NCI-H748 treated with DMSO at 0.1 percent for 48 hours (cell line): ENCODE measurements at places on chromosomes 12 and 14.

DNA sequence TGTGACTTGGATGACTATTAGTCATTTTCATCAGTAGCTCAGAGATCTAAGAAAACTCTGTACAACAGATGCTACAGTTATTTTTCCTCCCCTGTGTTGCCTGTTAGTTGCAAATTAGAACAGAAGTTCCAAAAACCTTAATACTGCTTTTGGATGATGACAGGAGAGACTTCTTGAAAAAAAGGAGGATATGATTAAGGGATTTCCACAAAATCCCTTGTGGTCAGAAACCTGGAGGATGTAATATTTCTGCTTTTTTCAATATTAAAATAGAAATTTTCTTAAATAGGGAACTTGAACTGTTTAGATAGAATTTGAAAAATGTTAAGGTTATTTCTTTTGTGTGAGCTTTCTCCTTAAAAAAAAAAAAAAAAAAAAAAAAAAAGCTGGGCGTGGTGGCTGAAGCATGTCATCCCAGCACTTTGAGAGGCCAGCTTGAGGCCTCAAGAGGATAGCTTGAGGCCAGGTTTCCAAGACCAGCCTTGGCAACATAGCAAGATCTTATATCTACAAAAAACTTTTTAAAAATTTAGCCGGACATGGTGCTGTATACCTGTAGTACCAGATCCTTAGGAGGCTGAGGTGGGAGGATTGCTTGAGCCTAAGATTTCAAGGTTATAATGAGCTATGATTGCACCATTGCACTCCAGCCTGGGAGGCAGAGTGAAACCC is 14.1 kb downstream of the CMAS start:
- no peak for DNase-seq

DNA sequence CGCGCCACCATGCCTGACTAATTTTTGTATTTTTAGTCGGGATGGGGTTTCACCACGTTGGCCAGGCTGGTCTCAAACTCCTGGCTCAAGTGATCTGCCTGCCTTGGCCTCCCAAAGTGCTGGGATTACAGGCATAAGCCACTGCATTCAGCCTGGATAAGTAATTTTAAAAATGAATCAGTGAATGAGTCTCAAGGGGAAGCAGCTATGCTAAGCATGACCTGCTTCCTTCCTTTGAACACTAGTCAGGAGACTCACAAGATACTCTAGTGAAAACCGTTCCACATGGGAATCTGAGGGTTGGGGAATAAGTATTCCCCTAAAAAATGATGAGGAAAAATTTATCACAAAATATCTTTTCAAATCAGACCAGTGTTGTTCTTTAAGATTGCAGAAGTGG is 10.7 kb upstream of the FAM234B start:
- DNase-seq = no peak

GRCh38 chr12:94218233-94218632 is 69.9 kb downstream of the PLXNC1 start:
- no peak for DNase-seq

GRCh38 chr12:68831272-68831671 is 23.3 kb downstream of the MDM2 start:
- no peak for DNase-seq

GRCh38 chr12:48678551-48679185 is 3.4 kb downstream of the KANSL2 start:
- no peak for DNase-seq

- peak; percentile 6 for DNase-seq
Observed at GRCh38 chr12:109386059-109386433, 38.3 kb downstream of the MYO1H start.

GRCh38 chr12:56725723-56726102 is 614 bp upstream of the NACA start:
- DNase-seq = no peak

GRCh38 chr12:88325816-88326189 is 183.7 kb downstream of the TMTC3 start:
- DNase-seq = no peak

DNA sequence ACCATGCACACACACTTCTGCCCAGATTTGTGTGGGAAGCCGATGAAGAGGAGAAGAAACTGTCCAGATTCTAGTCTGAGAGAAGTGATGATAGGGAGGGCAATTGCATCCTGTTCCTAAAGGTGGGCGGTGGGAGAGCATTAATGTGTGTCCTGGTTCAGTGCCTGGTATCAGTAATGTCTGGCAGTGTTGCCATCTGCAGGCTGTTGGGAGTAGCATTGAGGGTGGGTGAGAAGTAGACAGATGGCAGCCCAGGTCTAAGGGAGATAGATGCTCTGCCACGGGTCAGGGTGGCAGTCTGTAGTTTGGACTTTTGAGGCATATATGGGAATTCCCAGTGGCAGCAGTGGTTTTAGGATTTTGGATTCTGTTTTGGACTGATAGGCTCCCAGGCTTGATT is 156.4 kb downstream of the ETNK1 start:
- no peak for DNase-seq

DNA sequence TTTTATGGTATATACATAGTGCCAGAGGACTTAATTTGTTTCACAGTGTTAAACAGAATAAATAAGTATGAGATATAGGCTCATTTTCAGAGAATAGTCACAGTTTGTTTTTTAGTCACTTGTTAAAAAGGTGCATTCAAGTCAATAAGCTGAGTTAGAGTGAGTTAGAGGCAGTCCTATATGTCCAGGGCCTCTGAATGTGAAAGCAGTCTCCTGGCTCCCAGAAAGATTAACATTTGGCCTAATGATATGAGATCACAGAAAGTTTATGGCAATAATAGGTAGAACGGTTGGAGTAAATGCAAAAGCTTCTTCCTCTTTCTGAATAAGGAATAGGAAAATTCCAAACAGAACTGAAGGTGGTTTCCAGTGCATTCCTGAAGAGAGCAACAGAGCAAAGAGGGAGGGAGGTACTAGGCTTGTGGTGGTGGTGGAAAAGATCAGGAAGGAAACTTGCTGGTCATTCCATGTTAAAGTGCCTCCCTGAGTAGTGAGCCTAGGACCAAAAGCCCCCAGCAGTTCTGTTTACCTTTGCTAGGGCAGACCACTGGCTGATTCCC is 54.4 kb downstream of the SLC38A4 start:
- no peak for DNase-seq

DNA sequence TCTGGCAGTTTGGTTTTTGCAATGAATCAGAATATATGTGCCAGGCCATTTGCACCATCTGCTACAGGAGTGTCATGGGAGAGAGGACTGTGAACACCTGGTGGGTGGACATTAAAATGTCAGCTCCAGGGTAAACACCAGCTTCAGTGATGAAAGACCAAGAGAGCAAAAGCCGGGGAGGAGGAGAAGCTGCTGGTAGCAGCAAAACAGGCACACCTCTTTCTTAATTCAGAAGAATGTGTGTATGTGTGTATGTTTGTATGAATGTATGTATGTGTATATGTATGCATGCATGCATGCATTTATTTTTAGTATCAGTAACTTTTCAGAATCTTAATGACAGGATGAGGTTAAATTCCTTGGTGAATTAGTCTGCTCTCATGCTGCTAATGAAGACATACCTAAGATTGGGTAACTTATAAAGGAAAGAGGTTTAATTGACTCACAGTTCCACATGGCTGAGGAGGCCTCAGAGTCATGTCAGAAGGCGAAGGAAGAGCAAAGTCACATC is 357.4 kb upstream of the PRICKLE1 start:
- peak; percentile 41 for DNase-seq

- DNase-seq = no peak
Observed at GRCh38 chr12:49455501-49455900, 83.3 kb upstream of the KCNH3 start.

GRCh38 chr14:72677664-72678063 is 216.2 kb downstream of the DPF3 start:
- no peak for DNase-seq

- no peak for DNase-seq
Observed at GRCh38 chr14:99099051-99099787, 172.8 kb downstream of the BCL11B start.

GRCh38 chr14:73463411-73463810 is 5.1 kb upstream of the NUMB start:
- DNase-seq = no peak

- no peak for DNase-seq
Observed at GRCh38 chr12:108759924-108760323, 28.6 kb upstream of the CORO1C start.

DNA sequence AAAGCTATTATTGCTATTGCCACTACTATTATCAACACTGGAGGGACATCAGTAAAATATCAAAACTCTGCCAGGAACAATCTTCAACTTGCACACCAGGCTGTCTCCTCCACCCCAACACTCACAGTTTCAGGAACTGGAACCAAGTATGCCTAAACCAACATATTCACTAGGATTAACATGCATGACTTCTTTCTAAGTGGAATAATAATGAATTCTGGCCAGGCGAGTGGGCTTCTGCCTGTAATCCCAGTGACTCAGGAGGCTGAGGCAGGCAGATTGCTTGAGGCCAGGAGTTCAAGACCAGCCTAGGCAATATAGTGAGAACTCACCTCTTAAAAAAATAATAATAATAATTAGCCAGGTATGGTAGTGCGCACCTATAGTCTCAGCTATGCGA is 58.1 kb downstream of the TBX5 start:
- no peak for DNase-seq

GRCh38 chr14:58145936-58146335 is 6.1 kb downstream of the ARMH4 start:
- DNase-seq = no peak

GRCh38 chr12:100926669-100927248 is 132.2 kb downstream of the ANO4 start:
- DNase-seq = no peak

DNA sequence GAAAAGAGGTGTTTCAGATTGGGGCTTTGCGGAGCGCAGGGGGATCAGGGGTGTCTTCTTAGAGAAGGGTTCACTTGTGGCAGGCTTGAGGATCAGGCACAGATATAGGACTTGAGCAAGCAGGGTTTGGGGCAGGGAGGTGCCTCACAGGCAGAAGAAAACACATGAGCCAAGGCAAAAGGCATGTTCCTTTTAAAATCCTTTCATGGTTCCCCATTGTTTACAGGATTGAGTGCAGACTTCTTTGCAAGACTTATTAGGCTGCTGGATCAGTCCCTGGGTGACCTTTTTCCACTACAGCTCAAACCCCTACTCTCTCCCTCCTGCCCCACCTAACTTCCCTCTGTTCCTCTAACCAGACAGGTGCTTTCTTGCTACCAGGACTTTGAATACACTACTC is 19.7 kb downstream of the HSPB8 start:
- DNase-seq = no peak

DNA sequence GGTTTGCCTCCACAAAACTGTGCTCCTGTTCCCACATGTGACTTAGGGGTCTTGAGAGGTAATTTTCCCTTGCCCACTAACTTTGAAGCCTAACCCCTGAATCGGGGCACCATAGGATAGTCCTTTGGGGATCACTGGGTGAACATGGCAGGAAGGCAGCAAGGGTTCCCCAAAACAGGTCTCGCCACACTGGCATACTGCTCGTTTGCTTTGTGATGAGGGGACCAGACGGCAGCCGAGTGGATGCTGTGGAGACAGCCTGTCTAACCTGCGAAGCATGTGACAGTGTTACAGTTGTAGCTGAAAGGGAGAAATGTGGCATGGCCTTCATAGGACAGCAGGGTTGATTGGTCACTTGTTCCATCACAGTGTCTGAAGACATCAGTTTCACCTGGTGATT is 42.4 kb downstream of the UBE3B start:
- DNase-seq = no peak

DNA sequence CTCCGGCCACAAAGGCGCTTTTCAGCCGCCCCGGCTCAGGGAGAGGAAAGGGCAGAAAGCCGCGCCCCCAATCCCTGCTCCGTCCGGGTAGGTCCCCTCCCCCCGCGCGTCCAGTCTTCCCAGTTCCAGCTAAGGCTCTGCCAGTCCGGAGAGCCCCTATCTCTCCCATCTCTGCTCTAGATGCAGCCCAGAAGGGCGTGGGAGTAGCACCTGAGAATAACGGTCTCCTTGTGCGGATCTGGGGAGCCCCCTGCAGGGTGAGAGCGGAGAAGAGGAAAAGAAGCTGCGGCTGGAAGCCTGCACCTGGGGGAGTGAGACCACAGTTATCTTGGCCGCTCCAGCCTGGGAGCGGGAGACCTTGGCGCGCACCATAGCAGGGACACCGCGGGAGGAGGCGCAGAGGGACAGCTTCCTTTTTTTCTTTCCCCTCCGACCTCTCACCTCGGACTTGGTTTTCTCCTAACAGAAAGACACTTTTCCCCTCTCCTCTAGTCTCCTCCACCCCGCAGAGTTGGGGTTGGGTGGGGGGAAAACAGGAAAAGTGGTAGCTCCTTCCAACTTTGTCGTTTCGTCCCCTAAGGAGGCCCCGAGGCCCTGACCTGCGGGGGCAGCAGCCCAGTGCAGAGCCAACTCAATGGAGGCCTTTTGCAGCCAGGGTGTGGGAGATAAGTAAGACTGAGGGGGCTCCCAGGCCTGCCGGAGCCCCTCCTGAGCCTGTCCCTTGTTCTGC is 2.4 kb downstream of the DHH start:
- DNase-seq = no peak

DNA sequence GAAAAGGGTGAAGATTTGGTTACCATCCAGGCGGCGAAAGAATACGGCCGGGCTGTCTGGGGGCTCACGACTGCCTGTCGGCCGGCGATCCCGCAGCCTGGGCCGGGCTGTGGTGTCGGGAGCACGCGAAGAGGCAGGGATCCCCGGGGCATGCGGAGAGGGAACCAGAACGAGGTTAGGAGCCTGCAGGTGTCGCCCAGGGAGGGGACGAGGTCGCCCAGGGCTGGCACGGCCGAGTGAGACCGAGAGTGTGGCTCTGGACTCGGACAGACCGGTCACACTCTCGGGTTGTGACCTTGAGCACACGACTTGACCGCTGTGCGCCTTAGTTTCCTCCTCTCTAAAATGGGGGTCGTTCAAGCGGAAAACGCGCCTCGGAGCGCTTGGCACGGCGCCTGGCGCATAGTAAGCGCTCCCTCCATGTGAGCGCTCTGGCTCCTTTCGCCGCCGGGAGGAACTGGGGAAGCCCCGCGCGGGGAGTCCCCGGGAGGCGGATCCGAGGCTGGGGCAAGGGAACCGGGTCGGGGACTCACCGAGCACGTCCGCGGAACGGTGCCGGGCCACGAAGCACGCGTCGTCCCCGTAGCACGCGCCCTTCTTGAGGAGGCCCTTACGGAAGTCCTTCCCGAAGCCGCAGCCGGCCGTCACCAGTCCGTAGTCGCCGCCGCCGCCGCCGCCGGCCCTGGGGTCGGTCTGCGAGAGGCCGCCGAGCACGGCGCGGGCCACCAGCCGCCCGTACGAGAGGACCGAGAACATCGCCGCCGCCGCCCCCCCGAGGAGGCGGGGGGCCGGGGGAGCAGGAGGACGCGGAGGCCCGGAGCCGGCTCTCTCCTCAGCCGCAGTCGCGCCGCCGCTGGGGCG is 612 bp downstream of the PPTC7 start:
- DNase-seq = peak; percentile 27

DNA sequence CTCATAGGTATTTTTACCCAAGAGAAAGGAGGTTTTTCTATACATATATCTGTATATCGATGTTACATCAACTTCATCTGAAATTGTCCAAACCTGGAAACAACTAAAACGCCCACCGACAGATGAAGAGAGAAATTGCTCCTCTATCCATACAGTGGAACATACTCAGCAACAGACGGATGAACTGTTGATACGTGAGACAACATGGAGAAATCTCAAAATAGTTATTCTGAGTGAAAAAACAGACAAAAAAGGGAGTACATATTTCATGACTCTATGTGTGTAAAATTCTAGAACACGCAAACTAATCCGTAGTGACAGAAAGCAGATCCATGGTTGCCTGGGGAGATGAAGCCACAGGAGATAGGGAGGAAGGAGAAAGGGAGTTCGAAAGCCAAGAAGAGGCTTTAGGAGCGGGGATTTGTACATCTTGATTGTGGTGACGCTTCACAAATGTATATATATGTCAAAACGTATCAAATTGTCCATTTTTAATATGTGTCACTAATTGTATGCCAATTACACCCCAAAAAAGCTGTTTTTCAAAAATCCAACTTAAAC is 37.6 kb upstream of the C14orf180 start:
- DNase-seq = no peak

GRCh38 chr12:123973552-123974341 is 732 bp downstream of the ZNF664 start:
- peak; percentile 43 for DNase-seq
